ENCODE measurements at places on chromosomes 3 and 15.

GRCh38 chr15:97875513-97876280 lies 84.8 kb upstream of the ARRDC4 start:
- DNase-seq, result peak; percentile 18

DNA sequence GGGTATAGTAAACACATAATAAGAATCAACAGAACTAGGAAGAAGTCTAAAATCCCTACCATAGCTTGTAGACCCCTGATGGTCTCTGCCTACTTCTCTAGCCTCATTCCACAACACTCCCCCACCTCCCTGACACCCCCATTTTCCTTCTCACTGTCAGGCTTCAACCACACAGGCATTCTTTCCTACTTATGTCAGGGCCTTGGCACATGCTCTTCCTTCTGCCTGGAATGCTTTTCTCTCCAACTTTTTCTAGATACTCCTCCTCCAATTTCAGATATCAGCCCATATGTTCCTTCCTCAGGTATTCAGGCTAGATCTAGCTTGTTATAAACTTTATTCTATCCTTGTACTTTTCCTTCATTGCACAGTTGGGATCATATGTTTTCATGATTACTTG lies 106.0 kb upstream of the MRPL3 start:
- DNase-seq, result no peak

GRCh38 chr3:111568911-111569310 lies 26.2 kb downstream of the ZBED2 start:
- DNase-seq, result no peak

- no peak for DNase-seq
These were observed 134.0 kb downstream of the CHL1 start for GRCh38 chr3:330494-331115.

- peak; percentile 77 for DNase-seq
These were observed 26.7 kb downstream of the MELTF start for GRCh38 chr3:197002701-197003454.

GRCh38 chr15:52284164-52284563 lies 11.4 kb downstream of the MYO5C start:
- DNase-seq, result no peak

DNA sequence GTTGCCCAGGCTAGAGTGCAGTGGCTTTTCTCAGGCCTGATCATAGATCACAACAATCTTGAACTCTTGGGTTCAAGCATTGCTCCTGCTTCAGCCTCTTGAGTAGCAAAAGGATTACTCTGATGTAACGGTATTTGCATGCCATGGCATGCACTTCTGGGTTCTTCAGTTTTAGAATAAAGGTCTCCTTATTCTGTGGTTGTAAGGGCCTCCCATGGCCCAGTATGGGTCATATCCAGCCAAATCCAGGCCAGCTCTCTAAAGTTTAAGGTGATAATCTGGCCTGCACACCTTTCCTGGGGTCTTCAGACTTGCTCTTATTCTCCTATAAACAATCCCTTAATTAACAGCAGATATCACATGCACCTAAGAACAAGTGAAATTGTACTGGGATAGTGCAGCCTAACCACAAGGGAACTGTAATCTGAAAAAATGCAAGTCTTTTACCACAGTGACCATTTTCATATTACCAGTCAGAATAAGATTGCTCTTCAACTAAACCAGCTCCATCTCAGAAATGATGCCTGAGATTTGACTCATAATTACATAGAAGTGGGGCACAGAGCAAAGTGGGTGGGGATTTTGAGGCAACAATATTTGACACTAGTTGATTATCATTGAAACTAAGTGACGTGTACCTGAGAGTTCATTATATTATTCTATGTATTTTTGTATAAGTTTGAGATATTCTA lies 25.4 kb downstream of the COMMD2 start:
- DNase-seq, result no peak
